ENCODE measurements at places on chromosomes 5 and 9.
A peak's percentile ranks its signal among the peaks of the same experiment; 100 is the strongest.

DNA sequence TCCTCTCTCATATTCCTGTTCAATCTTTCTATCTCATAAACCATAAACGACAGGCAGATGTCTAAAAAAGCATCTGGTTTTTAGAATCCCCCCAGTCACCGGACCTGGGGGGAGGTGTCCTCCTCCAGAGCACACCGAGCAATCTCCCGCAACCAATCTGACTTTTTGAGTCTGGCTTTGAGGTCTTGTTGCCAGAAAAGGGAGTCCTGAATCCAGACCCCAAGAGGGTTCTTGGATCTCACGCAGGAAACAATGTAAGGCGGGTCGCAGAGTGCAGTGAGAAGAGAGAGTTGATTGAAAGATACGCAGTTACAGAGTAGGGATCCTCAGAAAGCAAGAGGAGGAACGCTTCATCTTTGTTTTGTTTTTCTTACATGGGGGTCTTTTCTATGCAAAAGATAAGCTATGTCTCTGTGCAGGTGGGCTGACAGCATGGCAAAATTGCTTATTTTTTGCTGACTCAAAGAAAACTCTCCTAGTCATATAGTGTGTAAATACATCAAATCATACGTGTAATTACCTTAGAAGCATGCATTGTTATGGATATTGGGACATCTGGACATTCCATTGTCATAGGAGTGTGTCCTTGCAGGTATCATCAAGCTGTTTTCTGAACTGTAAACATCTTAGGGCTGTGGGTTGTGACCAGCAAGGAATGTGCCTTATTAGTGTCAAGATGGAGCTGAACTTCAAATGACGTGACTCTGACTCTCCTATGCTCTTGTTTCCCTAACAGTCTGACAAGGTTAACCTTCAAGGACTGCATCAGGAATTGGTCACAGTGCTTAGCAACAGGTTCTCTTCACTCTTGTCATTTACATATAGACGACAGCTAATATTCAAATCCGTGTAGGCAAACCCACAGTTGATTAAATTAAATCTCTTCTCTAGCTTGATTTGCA, 159.3 kb upstream of the DAPK1 start:
- no peak overlapping the region for H3K4me3 ChIP-seq
- no peaks in the 10 kb centered on the region for H3K36me3 ChIP-seq
- H3K27ac ChIP-seq: peak overlapping the region; percentile 38
- no peak for DNase-seq
- H3K4me1 ChIP-seq: peaks cover 3% of the 10 kb centered on the region

GRCh38 chr9:89388084-89388867, 70.0 kb downstream of the SECISBP2 start:
- no peaks in the 10 kb centered on the region for H3K36me3 ChIP-seq
- H3K27ac ChIP-seq: peak overlapping the region; percentile 45
- H3K27me3 ChIP-seq: no peaks in the 10 kb centered on the region
- H3K4me3 ChIP-seq: no peak overlapping the region
- peak; percentile 57 for DNase-seq

DNA sequence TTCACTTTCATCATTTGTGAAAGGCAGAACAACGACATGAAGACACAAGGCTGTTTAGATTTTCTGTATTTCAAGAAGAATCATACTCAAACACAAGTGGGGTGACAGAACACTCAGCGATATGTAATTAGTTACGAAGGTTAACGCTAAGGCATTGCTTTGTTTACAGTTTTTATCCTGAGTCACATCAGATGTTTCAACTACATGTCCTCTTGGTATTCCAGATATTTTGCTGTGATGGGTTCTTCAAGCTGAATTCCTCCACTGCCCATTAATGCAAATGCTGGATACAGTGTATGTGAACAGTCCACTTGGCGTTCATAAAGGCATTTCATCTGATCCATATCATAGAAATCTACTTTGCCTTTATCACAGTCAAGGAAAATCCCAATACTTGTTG, 43.4 kb downstream of the TRIM36 start:
- no peak overlapping the region for H3K4me3 ChIP-seq

GRCh38 chr9:121328876-121329681, 41.0 kb downstream of the STOM start:
- H3K27ac ChIP-seq: no peak overlapping the region
- H3K27me3 ChIP-seq: no peaks in the 10 kb centered on the region
- no peaks in the 10 kb centered on the region for H3K36me3 ChIP-seq
- no peak for DNase-seq
- no peak overlapping the region for H3K4me3 ChIP-seq
- peaks cover 12% of the 10 kb centered on the region for H3K4me1 ChIP-seq

- H3K27me3 ChIP-seq: no peaks in the 10 kb centered on the region
- H3K4me3 ChIP-seq: no peak overlapping the region
- H3K27ac ChIP-seq: no peak overlapping the region
- DNase-seq: no peak
- no peaks in the 10 kb centered on the region for H3K36me3 ChIP-seq
These were observed 458.1 kb upstream of the CDH18 start for GRCh38 chr5:20446121-20446520.

- H3K27me3 ChIP-seq: no peaks in the 10 kb centered on the region
- no peak overlapping the region for H3K4me3 ChIP-seq
- DNase-seq: no peak
These were observed 188.7 kb downstream of the GADD45G start for GRCh38 chr9:89793551-89793950.

DNA sequence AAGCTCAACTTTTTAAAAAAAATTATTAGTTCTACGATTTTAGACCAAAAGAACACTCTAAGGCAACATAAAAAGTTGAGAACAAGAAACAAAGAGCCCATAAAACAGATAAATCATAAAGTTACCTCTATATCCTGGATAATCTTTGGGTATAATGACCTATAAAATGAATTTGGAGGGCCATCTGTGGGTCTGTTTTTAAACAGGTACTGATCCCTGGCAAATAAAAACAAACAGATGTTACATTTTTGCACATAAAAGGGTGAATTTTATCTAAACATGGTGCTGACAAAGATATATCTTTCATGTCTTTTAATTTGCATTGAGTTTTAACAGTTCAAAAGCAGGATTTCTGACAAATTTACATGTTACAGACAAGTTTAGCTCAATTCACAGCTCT, 107.6 kb downstream of the FBXW11 start:
- peaks cover 2% of the 10 kb centered on the region for H3K4me1 ChIP-seq
- DNase-seq: no peak
- no peaks in the 10 kb centered on the region for H3K27me3 ChIP-seq
- no peak overlapping the region for H3K27ac ChIP-seq
- no peaks in the 10 kb centered on the region for H3K36me3 ChIP-seq

DNA sequence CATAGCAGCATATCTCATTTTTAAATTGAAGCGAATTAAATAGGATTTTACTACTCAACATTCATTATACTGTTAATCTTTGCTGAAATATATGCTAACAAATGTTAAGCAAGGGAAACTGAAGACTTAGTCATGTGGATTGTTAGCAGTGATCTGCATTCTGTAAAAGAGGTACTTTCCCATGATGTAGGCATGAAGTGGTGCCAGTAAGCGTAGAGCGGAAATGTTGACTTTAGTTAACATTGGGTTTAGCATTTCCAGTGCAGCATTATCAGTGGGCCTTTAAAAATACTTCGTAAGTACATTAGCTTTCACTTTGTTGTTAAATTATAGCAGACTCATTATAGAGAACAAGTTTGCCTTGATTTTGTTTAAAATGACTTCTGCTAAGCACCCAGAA, 130.3 kb downstream of the CDC42SE2 start:
- no peak overlapping the region for H3K4me3 ChIP-seq
- no peak for DNase-seq
- H3K27ac ChIP-seq: no peak overlapping the region
- H3K36me3 ChIP-seq: no peaks in the 10 kb centered on the region
- peaks cover 3% of the 10 kb centered on the region for H3K4me1 ChIP-seq
- H3K27me3 ChIP-seq: no peaks in the 10 kb centered on the region

DNA sequence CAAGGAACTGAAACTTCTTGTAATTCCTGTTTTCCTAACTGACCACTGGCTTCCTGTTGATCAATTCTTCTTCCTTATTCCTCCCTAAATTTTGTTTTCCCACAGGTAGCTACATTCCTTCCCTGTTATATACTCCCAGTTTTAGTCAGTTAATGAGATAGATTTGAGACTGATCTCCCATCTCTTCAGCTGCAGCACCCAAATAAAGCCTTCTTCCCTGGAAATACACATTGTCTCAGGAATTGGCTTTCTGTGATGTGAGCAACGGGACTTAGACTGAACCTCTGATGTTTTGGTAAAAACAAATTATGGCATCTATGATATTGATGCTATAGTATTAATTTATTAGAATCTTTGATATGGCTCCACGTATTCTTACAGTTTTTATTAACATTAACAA, 617.3 kb upstream of the ST8SIA4 start:
- H3K4me1 ChIP-seq: no peaks in the 10 kb centered on the region
- no peak overlapping the region for H3K27ac ChIP-seq
- DNase-seq: no peak
- H3K36me3 ChIP-seq: no peaks in the 10 kb centered on the region

DNA sequence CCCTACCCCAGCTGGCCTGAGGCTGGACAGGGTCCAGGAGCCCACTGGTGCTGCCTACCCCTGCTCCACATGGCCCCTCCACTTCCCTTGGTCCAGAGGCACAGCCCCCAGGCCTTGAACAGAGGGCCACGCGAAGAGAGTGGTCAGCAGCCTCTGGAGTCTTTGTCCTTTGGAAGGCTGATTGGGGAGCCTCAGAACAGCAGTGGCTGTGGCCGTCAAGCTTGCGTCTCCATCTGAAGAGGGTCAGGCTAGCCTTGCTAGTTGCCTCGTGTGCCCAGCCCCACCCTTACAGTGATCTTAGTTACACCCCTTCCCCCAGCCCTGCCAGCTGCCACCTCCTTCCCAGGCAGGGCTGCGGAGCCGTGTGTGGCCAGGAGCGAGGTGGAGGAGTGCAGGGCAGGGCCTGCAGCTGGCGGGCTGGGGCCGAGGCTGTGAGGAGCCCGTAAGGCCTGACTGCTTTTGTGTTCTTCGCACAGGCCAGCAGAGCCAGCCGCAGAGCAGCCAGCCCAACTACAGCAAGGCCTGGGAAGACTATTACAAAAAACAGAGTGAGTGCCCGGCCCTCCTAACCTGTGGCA, 30.1 kb upstream of the PRDM12 start:
- H3K4me1 ChIP-seq: no peaks in the 10 kb centered on the region
- no peak overlapping the region for H3K27ac ChIP-seq
- H3K36me3 ChIP-seq: no peaks in the 10 kb centered on the region

- H3K27me3 ChIP-seq: no peaks in the 10 kb centered on the region
- no peak for DNase-seq
- no peak overlapping the region for H3K27ac ChIP-seq
- peaks cover 3% of the 10 kb centered on the region for H3K4me1 ChIP-seq
These were observed 1.0 kb upstream of the TSLP start for GRCh38 chr5:111070272-111071134.

GRCh38 chr9:99463131-99463530, 241.0 kb downstream of the SEC61B start:
- no peaks in the 10 kb centered on the region for H3K4me1 ChIP-seq
- H3K27ac ChIP-seq: no peak overlapping the region
- H3K4me3 ChIP-seq: no peak overlapping the region
- no peak for DNase-seq
- no peaks in the 10 kb centered on the region for H3K27me3 ChIP-seq

- H3K4me1 ChIP-seq: no peaks in the 10 kb centered on the region
- H3K27ac ChIP-seq: no peak overlapping the region
- no peaks in the 10 kb centered on the region for H3K27me3 ChIP-seq
- no peaks in the 10 kb centered on the region for H3K36me3 ChIP-seq
These were observed 34.0 kb downstream of the PTPN3 start for GRCh38 chr9:109463924-109464625.

- H3K4me3 ChIP-seq: no peak overlapping the region
- peaks cover 4% of the 10 kb centered on the region for H3K4me1 ChIP-seq
- no peak for DNase-seq
- no peak overlapping the region for H3K27ac ChIP-seq
- H3K36me3 ChIP-seq: no peaks in the 10 kb centered on the region
- H3K27me3 ChIP-seq: no peaks in the 10 kb centered on the region
These were observed 207.4 kb downstream of the AGTPBP1 start for GRCh38 chr9:85534340-85534739.

- no peak overlapping the region for H3K4me3 ChIP-seq
- no peaks in the 10 kb centered on the region for H3K27me3 ChIP-seq
- DNase-seq: no peak
- no peaks in the 10 kb centered on the region for H3K36me3 ChIP-seq
These were observed 595.6 kb downstream of the CAAP1 start for GRCh38 chr9:26296910-26297572.

- H3K36me3 ChIP-seq: no peaks in the 10 kb centered on the region
- H3K4me3 ChIP-seq: peak overlapping the region; percentile 44
- H3K27ac ChIP-seq: peak overlapping the region; percentile 86
- DNase-seq: no peak
These were observed 937 bp upstream of the SLC26A2 start for GRCh38 chr5:149959406-149960236.

DNA sequence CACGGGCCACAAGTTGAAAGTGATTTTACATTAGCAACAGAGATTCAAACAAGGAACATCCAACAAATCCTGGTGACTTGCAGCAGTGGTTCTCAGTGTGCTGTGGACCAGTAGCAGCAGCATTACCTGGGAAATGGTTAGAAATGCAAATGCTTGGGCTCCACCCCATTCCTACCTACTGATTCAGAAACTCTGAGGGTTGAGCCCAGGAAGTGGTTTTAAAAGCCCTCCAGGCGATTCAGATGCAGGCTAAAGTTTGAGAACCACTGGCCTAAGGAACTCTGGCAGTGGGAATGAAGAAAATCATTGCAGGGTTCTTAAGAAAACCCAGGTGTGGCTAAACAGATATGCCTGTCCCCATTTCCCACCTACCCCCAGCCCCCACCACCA, 398.8 kb downstream of the ENC1 start:
- DNase-seq: no peak
- no peaks in the 10 kb centered on the region for H3K36me3 ChIP-seq
- no peak overlapping the region for H3K4me3 ChIP-seq
- no peak overlapping the region for H3K27ac ChIP-seq

DNA sequence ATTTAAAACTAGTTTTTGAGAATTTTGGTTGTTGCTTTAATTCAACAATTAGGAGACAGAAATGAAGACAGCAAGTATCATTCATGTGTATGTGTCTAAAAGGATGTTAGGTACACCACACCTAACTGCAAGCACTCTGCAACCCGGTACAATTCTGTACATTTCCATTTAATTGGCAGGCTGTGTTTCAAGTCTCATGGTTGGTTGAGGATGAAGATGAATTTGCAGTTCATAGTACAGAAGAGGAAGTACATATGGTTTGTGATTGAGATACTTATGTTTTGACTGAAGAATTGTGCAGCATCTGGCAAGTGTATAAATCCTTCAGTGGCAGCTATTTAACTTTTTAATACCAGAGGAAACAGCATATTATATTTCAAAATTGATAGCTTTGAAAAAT, 628.7 kb upstream of the ZNF608 start:
- H3K36me3 ChIP-seq: no peaks in the 10 kb centered on the region
- no peak for DNase-seq
- H3K27me3 ChIP-seq: no peaks in the 10 kb centered on the region

- H3K4me3 ChIP-seq: no peak overlapping the region
- no peak overlapping the region for H3K27ac ChIP-seq
- no peak for DNase-seq
- no peaks in the 10 kb centered on the region for H3K4me1 ChIP-seq
- H3K36me3 ChIP-seq: no peaks in the 10 kb centered on the region
These were observed 145.3 kb downstream of the PLK2 start for GRCh38 chr5:58314356-58315210.

Data from ovary (tissue), 10 donors.